Stimulated activated naive CD4-positive, alpha-beta T cell (primary cell): ENCODE measurements at places on chromosomes 1 and 21.

DNA sequence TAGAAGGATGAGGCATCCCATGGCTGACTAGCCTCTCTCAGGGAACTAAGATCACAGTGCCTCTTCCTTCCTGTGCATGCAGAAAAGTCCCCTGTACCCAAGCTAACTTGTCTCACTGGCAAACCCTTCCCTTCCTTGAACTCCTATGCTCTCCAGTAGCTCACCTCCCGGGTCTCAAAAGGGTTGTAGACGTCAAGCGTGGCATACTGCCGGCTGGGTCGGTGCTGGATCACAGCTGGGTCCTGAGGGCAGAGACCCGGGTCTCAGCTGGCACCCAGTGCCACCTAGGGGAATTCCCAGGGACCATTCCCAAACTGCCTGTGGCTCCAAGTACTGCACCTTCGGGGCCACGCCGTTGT, 688 bp downstream of the SCAMP3 start:
- DNase-seq, result peak; percentile 24

DNA sequence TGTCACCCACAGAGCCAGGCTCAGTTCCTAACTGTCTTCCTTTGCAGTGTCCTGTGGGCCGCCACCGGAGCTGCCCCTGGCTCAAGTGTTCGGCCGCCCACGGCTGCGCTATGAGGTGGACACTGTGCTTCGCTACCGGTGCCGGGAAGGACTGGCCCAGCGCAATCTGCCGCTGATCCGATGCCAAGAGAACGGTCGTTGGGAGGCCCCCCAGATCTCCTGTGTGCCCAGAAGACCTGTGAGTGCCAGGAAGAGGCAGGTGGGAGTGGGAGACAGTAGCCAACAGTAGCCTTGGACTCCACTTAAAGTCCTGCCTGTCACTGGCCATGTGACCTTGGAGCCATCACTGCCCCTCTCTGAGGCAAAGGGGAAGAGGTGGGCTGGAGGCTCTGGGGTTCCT, 16.6 kb downstream of the BCAN start:
- DNase-seq, result no peak

- no peak for DNase-seq
These were observed 34.1 kb downstream of the CLCA1 start for GRCh38 chr1:86502721-86503405.

DNA sequence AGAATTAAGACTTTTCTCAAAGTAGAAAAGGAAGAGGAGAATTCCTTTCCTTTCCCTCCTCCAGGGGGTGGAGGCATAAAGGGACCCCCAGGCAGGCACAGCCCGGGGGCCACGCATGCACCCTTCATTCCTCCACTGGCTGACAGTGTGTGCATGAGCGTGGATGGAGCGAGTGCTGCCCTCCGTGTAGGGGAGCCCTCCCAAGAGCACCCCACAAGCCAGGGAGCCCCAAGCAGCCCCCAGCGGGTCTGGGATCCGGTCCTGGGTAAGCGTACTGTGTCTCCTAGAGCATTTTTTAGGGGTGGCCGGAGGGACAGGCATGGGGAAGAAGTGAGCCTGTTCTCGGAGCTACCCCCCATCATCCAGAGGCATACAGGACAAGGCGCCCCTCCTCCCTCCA, 120.5 kb downstream of the SIK1 start:
- no peak for DNase-seq

DNA sequence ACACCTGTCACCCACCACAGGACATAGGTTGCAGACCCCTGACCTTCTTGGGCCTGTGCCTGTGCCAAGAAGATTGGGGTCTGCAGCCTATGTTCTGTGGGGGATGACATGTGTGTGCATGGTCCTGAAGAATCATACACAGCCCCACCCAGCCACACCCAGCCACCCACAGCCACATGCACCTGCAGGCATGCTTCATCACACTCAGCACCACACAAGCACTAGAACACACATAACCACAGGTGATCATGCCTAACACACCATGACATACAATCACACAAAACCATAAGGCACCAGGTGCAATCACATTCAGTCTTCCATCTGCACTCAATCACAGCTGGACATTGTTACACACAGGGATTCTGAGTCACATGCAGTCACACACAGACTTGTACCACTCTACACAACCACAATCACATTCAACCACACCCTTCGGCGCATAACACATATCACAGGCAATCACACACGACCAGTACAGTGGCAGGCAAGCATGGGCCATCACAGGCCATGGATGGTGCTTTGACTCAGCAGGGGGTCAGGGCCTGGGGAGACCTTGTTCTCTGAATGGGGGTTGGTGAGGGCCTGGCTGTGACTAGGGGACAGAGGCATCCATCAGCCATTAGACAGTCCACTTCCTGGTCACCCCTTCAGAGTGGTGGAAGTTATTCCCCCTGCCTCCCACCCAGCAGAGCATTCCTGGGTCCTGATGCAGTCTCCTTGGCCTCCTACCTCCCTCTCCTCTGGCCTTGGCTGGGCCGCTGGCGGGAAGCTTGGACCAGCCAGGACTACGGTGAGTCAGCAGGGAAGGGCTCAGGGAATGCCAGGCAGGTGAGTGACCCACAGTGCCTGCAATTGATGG, 44.3 kb upstream of the EPS8L3 start:
- no peak for DNase-seq

GRCh38 chr1:112698366-112699310, 8.3 kb downstream of the RHOC start:
- DNase-seq, result no peak

DNA sequence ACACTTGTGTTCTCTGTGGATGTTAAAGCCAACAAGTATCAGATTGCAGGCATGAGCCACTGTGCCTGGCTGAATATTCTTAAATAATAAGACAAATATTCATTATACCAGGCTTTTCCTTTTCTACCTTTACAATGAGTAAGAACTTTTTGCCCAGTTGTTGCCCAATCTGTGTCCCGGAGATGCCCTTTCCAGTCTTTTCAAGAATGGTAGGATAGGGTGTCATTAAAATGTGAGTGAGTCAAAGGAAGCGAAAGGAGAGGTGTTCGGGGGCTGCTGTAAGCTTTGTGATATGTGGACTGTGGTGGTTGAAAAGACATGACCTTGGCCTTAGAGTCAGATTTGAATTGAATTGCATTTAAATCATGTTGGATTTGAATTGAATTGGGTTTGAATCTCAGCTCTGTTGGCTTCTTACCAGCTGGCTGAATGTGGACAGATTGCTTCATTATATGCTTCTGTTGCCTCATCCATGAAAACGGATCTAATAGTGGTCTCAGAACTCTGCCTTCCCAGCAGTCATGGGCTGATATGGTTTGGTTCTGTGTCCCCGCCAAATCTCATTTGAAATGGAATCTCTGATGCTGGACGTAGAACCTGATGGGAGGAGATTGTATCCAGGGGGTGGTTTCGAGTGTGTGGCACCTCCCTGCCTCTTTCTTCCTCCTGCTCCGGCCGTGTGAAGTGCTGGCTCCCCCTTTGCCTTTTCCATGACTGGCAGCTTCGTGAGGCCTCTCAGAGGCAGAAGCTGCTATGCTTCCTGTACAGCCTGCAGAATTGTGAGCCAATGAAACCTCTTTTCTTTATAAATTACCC, 22.7 kb upstream of the AADACL3 start:
- no peak for DNase-seq

DNA sequence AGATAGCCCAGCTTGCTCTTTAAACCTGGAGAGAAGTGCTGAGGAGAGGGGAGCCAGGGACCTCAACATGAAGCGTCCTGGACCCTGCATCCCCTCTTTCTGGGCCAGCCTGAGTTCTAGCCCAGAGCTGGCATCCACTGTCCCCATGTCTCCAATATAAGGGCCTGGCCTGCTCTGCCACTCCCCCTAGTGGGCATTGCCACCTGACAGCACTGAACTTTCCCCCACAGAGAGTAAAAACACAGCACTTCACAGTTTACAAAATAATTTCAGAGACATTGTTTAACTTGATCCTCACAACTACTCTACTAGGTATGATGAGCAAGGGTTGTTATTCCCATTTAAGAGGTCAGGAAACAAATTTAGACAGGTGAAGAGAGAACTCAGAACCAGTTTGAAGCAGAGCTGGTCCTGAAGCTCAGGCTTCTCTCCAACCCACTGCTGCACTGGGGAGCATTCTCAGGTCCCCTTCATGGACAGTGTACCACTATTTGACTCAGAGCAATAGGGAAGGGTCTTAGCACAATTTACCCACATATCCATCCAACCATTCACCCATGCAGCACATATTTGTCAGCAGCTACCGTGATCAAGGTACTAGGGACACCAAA, 151.2 kb downstream of the DMRTA2 start:
- DNase-seq, result no peak

DNA sequence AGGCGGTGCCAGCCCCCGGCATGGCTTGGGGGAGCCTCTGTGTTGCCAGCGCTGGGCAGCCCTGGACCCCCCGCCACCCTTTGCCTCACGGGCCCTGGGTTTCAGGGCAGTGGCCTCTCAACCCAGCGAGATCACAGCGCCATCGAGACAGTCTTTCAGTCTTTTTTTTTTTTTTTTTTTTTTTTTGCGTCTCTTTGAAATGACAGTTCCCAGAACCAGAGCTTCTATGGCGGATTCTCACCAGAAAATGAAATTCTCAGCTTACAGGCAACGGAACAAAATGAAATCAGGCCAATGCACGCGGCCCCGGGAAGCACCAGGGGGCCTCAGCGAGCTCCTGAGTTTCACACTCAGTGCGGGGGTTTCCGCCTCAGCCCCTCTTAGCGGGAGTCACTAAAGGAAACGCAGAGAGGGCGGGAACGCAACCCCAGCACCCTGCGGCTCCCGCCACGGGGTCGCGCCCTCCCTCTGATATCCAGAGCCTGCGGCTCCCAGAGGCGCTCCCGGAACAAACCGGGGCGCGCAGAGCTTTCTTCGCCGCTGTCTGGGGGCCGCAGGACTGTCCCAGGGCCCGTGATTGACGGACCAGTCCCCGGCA, 8.0 kb upstream of the COL6A1 start:
- peak; percentile 76 for DNase-seq
